GM03348 (cell line): ENCODE measurements at places on chromosomes 5 and 9.
A peak's percentile ranks its signal among the peaks of the same experiment; 100 is the strongest.

- peak; percentile 13 for DNase-seq
These were observed 213.5 kb downstream of the PJA2 start for GRCh38 chr5:109196087-109196822.

DNA sequence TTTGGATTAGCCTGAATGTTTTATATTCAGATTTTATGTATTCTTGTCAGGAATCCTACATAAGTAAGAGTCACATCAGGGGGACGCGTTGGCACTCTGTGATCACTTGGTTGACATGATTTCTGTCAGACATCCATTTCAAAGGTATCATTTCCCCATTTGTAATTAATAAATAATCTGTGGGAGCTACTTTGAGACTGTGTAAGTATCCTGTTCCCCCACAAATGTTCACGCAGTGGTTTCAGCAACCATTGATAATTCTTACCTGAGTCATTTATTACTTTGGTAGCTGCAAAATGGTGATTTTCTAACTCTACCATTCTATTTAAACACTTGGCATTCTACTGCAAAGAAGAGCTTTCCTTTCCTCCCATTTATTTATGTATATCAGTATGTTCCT is 56.9 kb upstream of the TBC1D2 start:
- DNase-seq: no peak

- peak; percentile 78 for DNase-seq
These were observed 57.1 kb upstream of the ZBED3 start for GRCh38 chr5:77143998-77144836.

GRCh38 chr9:95494022-95494415 is 22.8 kb downstream of the PTCH1 start:
- no peak for DNase-seq

DNA sequence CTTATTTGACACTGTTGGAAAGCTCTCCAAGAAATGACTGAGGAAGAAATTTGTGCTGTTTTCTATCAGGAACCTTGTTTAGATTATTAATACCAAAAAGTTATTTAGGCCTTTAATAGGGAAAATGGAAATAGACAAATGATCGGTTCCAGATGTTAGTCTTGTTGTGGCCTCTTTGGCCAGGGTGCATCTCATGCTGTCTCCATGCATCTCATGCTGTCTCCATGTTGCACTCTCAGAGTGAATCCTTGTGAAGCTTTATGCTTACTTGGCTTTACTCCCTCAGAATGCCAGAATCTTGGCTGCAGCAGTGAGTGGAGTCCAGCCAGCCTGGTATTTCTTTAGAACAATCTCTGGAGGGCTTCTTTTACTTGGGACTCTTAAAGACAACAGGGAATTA is 185.5 kb downstream of the ARHGAP26 start:
- no peak for DNase-seq

GRCh38 chr5:131302506-131302905 is 38.7 kb downstream of the CDC42SE2 start:
- DNase-seq: no peak

DNA sequence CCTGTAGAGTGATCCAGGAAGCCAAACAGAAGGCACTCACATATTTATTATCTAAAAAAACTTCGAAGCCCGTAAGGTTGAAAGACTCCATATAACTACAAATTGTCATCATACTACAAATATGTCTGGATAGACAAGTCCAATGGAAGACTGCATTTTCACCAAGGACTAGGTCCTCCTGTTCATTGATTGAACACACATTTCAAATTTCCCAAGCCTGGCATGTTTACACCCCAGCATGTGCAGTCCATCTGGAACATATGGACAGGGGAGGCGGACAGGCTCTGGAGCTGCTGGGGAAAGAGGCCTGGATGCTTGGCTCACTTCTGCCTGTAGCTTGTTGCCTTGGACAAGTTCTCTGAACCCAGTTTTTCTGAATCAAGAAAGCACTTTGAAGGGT is 378.7 kb downstream of the ENC1 start:
- DNase-seq: peak; percentile 37

DNA sequence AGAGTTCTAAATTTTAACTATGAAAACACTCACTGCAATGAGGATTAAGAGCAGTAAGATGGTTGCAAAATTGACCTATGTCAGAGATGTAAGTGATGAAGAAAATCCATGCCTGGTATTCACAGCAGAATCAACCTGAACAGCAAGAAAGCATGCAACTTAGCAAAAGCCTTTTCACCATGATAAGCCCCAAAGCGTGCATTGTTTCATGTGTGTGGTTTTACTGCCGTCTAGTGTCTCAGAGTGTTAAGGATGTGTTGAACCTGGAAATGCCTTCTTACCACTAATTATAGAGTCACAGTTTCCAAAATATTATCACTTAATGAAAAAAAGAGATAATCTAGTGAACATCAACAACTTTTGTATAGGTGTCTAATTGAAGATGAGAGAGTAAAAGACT is 415.2 kb upstream of the TRPC7 start:
- DNase-seq: no peak

GRCh38 chr9:134735441-134736175 is 94.0 kb downstream of the COL5A1 start:
- no peak for DNase-seq

DNA sequence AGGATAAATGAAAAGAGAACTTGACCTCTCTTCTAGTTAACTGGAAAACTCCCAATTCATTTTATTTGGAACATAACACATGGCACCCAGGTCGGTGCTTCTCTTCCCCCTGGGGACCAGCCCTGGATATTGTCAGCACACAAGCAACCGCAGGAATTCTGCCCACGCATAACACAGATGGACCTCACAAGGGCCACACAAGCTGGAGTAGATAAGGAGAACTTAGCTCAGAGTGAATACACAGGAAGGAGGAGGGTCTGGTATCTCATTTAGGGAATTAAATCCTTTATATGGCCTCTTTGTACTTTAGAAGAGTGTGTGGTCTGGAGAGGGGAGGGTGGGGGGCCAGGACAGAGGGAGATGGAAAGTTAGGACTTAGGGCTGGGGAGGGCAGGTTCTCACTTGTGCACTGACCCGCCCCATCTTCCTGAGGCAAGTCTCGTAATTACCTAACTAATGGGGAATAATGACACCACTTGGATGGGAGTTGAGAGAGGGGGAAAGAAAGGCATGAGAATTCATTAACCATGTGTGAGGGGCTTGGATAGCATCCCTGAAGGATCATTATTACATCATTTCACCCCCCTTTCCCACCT is 341.2 kb upstream of the WWC1 start:
- DNase-seq: peak; percentile 84

DNA sequence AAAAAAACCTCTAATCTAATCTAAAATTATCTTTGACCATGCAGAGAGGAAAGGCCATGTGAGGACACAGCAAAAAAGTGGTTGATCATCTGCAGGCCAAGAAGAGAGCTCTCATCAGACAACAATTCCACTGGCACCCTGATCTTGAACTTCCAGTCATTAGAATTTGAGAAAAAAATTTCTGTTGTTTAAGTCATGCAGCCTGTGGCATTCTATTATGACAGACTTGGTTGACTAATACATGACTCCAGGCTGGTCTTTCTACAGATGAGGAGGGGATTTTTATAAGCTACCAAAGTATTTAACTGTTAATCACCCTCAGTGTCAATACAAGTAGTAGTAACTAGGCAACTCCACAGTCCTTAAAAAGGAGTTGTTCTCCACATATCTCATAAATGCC is 358.5 kb upstream of the RGMB start:
- peak; percentile 54 for DNase-seq

DNA sequence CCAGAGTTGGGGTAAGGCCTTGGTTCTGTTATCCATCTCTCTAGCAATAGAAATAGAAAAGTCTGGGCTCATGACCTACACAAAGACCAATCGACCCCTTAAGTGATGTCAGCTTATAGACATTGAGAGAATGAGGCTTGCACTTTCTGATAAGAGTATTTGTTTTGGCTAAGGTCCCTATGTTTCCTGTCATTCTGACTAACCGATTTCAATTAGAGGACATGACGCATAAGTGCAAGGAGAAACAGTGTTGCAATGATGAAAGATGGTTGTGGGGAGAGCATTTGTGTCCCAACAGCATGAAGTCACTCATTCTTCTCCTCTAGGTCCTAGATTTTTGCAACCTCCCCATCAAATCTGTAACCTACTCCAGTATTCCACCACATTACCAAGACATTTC is 255.1 kb downstream of the MAT2B start:
- DNase-seq: peak; percentile 58

DNA sequence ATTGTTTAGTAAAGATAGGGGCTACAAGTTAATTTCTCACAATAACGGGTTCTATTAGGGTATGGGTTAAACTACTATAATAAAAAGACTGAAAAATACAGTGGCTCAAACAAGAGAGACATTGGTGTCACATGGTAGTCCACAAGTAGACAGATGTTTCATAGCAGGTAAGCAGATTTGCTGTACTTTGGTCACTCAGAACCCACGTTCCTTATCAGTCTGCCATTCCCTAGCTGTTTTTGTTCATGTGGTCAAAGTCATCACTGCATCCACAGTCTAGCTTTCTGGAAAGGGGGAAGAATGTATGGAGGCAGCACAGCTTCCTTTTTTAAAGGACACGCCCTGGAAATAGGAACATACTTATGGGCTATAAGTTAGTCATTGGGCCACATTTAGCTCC is 73.0 kb downstream of the SLC12A2 start:
- no peak for DNase-seq

- no peak for DNase-seq
These were observed 186.9 kb downstream of the RGS3 start for GRCh38 chr9:113650207-113651131.

DNA sequence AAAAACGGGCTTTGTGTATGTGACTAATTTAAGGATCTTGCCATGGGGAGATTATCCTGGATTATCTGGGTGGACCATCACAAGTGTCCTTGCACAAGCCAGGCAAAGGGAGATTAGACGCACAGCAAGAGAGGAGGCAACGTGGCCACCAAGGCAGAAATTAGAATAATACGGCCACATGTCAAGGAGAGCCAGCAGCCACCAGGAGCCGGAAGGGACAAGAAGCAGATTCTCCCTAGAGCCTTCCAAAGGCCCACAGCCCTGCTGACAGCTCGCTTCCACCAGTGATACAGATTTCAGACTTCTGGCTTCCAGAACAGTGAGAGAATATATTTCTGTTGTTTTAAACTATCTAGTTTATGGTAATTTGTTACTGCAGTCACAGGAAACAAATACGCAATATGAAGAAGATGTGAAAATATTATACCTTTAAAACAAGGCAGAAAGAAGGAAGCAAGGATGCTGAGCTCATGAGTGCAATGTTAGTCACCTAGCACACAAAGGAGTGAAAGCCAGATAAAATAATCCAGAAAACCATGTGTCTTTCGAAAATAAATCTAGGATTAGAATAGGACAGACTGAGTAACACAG is 28.7 kb upstream of the F2RL1 start:
- DNase-seq: no peak

DNA sequence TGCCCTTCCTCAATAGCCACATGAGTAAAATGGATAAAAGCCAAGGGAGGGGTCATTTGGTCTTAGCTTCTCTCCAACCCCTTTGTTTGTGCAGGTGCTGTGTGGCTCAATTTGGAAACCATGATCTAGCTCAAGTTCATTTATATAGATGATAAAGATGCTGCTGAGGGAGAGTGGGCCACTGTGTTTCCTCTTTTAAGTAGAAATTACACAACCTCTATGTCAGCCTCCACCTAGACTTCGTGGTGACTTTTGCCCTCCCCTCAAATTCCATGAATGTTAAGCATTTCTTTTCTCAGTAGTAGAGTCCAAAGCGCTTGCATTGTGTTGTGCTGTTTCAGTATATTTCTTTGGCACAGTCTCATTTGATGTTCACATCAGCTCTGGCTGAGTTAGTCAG is 241.4 kb downstream of the ARHGAP26 start:
- peak; percentile 9 for DNase-seq

DNA sequence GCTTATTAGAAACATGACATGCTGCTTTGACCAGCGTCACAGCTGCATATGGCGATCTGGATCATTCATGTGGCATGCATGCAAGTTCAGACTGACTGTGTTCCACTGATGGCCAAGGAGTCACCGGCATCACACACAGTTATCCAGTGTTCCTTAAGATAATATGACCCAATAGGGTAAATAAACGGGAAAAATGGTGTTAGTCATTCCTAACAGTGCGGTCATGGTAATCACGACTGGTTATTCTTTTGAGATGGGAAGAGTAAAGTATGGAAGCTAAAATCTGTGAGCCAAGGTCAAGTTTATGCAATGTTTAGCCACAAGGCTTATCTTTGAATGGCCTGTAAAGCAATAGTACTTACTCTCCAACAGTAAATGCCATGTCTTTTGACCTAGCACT is 29.3 kb upstream of the LVRN start:
- DNase-seq: no peak

GRCh38 chr9:38287420-38287985 is 105.0 kb upstream of the ALDH1B1 start:
- DNase-seq: no peak

DNA sequence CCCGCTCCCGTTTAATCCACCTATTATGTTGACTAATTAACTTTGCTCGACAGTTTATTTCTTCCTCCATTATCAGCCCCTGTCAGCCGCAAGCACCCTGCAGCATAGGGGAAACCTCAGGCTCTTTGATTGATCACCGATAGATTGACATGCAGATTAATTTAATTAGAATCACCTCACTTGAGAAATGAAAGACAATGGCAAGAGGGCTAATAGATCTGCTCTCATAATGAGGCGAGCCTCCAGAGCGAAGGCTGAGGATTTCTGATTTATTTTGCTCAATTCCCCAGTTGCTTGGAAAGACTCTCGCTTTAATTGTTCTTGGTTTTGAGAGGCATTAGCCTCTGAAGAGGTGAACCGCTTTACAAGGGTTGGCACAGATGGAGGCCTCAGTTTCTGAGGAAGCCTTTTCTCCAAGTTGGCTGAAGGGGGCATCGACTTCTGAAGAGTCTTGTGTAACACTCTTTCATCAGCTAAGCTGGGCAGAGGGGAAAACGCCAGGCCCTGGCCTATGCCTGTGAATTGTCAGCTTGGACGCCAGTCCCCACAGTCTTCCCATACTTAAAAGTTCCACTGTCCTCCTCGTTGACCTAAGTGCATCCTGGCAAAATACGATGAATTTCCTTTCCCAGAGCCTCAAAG is 275.4 kb downstream of the EBF1 start:
- DNase-seq: no peak

DNA sequence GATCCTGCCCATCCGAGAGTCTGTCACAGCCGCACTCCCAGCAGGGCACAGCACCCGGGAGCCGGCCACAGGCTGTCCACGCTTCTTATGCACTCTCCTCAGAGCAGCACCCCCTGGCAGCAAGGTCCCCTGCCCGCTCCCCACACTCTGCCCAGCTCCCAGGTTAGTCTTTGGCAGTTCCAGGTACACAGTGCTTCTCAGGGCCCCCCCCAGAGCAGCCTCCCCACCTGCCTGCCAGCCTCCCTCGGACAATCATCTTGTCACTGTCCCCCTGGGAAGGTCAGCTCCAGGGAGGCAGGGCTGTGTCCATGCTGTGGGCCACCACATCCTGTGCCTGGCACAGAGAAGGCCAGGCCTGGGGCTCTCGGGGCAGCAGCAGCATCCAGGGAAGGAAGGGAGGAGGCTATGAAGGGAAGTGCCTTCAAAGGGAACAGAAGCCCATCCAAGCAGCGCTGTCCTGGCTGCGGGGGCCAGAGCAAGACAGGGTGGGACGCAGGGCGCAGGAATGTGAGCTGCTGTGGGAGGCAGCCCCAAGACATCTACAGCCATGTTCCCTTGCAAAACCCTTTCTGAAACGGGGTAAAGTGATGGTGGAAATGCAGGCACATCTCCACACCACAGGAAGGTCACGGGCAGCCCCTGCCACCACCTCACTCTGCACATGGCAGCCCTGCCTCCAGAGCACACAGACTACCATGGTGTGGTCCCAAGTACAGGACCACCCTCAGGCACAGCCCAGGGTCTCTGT is 68.6 kb upstream of the ADAMTS2 start:
- DNase-seq: no peak

- DNase-seq: no peak
These were observed 26.4 kb upstream of the NTNG2 start for GRCh38 chr9:132135456-132135855.

- DNase-seq: no peak
These were observed 25.2 kb downstream of the GFI1B start for GRCh38 chr9:133003671-133004090.
